GM12865 (cell line): ENCODE measurements at places on chromosomes 5 and 9.

DNA sequence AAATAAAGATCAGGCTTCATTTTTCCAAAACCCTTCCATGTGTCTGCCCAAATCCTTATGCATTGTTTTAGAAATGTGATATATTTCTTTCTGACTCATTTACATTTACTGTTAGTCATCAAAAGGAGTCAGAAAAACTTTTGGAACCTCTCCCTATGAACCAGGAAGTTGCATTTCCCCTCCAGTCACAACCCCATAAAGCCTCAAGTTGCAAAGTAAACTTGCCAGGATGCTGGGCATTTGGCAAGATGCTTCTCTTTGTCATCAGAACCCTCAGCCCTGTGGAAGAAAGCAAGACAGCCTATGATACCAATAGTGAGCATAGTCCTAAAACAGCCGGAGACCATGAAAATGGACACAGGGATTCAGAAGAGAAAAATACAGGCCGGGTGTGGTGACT, 84.2 kb downstream of the MUSK start:
- no peak for DNase-seq

DNA sequence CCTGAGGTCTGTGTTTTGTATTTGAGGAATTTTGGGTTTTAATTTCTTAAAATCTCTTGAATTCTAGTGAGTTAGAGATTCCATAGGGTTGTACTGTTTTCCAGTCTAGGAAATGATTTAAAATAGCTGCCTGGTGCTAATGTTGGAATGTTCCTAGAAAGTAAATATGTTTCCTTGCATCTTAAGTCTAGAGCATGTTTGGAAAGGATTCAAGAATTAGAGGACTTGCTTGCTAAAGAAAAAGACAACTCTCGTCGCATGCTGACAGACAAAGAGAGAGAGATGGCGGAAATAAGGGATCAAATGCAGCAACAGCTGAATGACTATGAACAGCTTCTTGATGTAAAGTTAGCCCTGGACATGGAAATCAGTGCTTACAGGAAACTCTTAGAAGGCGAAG, 41.8 kb downstream of the LMNB1 start:
- no peak for DNase-seq

DNA sequence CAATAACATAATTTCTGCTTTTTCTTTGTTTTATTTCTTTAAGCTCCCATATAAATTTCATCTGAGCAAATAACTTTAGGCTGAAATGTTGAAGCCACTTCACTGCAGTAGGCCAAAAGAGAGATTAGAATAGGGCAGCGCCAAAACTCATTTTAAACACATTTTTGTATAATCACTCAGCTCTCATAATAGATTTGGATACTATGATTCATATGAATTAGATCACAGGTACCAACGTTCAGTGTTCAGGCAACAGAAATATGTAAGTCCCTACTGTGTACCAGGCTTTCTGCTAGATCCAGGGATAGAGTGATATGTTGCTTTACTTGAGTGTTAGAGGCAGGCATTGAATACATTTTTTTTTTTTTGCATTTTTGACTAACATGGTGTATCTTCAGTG, 370.5 kb downstream of the PTPRD start:
- DNase-seq: no peak

DNA sequence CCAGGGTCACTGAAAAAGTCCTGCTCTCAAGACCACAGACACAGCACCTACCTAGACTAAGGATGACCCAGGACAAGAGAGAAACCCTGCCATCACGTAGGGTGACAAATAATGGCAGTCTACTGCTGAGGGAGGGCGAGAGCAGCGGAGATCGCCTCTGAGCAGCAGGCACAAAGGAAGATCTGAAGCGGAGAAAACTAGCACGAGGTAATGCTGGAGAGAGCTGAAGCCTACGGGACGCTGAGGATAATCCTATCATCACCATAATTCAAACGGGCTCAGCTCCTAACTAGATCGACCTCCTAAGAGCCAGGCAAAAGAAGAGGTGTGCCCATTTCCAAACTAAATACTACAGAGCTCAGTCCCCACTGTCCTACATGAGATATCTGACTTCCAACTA, 41.3 kb downstream of the FBXO10 start:
- no peak for DNase-seq
